ENCODE measurements at places on chromosomes 7 and 10. TPM values are rescaled to one million over a fixed set of nuclear protein-coding genes. Genes with fewer than 3 reads are reported as not detected.
A peak's percentile ranks its signal among the peaks of the same experiment; 100 is the strongest.

- DNase-seq, result no peak
Measured at GRCh38 chr7:50653126-50653864, 88.1 kb upstream of the DDC start.

GRCh38 chr10:122140941-122141623, 130.0 kb upstream of the BTBD16 start:
- DNase-seq, result no peak

DNA sequence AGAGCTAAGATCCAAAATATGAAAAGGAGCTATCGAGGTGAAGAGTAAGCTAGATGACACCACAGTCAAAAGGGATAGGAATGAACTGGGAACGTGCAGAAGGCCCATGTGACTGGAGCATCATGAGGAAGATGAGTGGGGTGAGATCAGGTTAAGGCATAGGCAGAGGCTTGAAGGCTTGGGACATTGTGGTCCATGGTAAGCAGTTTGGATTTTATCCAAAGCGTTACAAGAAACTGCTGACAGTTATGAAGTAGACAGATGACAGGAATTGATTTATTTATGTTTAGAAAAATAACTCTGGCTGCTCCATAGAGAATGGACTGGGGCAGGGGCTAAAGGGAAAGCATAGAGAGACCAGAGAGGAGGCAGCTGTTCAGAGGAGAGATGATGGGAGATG, 18.1 kb upstream of the PANK1 start:
- DNase-seq, result no peak

DNA sequence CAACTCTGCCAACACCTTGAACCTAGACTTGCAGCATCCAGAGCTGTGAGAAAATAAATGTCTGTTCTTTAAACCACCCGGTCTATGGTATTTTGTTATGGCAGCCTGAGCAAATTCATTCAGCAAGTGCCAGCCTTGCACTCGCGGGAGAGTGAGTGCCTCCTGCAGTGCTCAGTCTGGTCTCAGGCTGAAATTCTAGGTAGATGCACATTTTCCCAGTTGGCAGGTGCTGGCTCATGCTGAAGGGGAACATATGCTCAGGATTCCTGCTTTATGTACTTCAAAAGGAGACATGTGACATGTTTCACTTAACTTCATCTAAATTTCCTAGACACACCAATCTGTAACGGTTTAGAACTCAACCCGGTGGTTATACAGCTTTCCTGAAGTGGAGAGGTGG, 170.8 kb downstream of the MGMT start:
- DNase-seq, result no peak

DNA sequence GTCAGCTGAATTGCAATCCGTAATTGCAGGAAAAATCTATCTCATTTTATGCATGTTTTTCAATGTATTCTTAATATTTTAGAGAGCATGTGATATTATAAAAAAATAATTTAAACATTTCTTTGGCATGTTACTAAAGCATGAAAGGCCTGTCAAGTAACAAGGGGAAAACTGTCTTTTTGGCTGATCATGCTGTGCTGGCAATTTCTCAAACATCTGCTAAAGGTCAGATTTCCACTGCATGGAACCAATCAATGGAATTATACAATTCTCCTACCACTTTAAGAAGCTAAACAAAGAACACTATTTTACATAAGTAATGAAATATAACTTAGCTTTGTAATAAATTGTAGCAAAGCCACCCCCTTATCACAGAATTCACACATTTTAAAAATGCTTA, 49.4 kb downstream of the JMJD1C start:
- no peak for DNase-seq

DNA sequence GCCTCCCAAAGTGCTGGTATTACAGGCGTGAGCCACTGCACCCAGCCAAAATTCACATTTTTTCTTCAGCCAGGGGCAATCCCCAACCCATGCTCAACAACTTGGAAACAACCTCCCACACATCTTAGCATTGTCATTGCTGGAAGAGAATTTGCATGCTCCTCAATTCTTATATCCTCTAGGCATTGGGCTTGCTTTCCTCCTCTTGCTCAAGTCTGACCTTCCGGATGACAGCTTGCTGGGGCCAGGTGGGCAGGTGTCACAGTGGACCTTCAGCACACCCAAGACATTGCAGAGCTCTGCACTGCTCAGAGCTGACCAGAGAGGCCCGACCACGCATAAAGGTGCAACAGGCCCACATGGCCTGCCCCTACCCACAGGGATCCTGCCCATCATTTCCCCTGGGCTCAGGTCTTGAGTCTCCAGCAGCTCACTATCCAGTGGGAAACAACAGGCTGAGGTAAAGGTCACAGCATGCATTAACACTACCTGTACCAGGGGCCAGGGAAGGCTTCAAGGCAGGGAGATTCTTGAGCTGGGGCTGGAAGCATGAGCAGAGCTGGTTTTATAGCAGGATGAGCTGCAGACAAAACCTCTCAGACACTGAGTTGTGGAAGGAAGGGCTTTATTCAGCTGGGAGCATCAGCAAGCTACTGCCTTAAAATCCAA, 6.8 kb upstream of the GPR15LG start:
- no peak for DNase-seq

- DNase-seq, result no peak
Measured at GRCh38 chr10:91214911-91215310, 5.6 kb upstream of the PCGF5 start.

- no peak for DNase-seq
Measured at GRCh38 chr10:28788252-28788651, 110.9 kb downstream of the BAMBI start.

DNA sequence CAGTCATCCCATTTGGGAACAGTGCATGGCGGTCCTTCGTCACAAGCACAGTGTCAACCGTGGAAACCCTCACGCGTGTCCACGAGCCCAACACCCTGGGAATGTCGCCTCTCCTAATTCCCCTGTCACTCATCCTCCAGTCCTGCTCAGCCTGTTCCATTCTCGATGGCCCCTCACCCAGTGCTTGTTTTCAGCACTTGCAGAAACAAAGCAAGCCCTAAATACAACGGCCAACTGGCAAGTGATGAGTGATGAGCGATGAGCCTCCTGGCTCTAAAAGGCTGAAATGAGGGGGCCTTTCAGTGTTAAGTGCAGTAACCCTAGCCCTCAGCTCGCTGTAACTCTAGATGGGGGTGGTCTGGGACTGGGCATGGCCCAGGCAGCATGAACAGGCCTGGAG, 22.6 kb downstream of the NKX2-3 start:
- no peak for DNase-seq

GRCh38 chr7:101164071-101164840, 1.1 kb downstream of the VGF start:
- DNase-seq, result peak; percentile 76

DNA sequence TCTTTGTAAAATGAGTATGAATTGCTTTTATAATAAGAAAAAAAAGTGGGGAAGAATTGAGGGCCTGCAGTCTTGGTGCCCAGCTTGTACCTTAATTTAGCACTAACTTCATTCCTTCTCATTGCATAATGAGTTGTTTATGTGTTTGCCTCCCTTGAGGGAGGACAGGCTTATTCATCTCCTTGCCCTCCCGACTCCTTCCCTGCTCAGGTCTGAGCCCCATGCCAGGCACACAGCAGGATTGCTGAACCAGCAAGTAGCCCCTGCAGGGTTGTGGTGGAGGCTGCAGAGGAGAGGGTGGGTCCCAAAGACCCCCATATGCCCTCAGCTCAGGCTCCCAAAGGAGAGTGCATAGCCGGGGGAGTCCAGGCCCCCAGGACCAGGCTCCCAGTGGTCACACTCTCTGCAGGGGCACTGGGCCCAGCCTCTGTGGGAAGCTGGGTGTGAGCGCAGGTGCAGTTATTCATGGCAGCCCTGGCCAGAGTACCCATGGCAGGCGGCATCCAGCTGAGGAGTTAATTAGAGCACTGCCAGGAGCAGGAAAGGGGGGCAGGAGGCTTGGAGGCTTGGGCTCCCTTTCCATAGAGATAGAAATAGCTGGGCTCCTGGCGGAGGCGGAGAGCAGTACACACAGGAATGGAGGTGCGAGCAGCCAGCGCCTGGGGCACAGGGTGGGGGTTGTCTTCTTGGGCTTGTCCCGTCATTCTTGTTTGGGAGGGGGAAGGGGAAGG, 28.2 kb upstream of the GOLGA7B start:
- DNase-seq, result peak; percentile 41

GRCh38 chr7:95545007-95545615, 51.2 kb downstream of the PDK4 start:
- no peak for DNase-seq

GRCh38 chr7:89666136-89666835, 488.0 kb upstream of the STEAP1 start:
- no peak for DNase-seq

DNA sequence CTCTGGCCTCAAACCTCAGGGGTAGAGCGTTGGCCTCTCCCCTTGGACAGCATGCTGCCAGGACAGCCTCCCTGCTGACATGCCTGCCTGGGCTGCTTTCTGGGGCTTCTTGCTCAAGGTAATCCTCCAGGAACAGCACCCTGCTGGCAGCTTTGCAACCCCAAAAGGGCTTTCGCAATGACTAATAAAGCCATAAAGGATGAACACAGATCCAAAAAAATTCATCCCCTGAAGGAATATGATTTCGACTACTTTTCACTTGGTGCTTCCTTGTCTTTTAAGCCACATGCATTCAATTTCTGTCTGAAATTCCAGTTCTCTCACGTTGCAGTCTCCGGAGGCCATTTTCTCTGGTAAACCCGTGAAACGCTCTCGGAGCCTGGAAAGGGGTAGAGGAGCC, 15.1 kb upstream of the SH3PXD2A start:
- DNase-seq, result no peak

- peak; percentile 31 for DNase-seq
Measured at GRCh38 chr7:30657131-30657530, 25.1 kb downstream of the CRHR2 start.

RBM20 gene
- total RNA-seq, result 0.14 TPM

NRBF2 gene
- 32.3 TPM for total RNA-seq

BLNK gene
- total RNA-seq, result 81.6 TPM

NEBL gene
- 0.68 TPM for total RNA-seq

ABCB4 gene
- total RNA-seq, result 27.4 TPM

SPDYE9 gene
- total RNA-seq, result not detected

OIT3 gene
- total RNA-seq, result 5.4 TPM

LARP4B gene
- total RNA-seq, result 87.8 TPM

PLXDC2 gene
- total RNA-seq, result 48.2 TPM

PILRA gene
- total RNA-seq, result 33.4 TPM

TASOR2 gene
- total RNA-seq, result 80.6 TPM

RNF32 gene
- 0.60 TPM for total RNA-seq

ETV1 gene
- total RNA-seq, result 20.0 TPM

FRMD4A gene
- 81.0 TPM for total RNA-seq

All from spleen (tissue), 13 donors.